Nucleus accumbens (tissue), 56 donors: ENCODE measurements at places on chromosomes 5 and 9.
A peak's percentile ranks its signal among the peaks of the same experiment; 100 is the strongest.

DNA sequence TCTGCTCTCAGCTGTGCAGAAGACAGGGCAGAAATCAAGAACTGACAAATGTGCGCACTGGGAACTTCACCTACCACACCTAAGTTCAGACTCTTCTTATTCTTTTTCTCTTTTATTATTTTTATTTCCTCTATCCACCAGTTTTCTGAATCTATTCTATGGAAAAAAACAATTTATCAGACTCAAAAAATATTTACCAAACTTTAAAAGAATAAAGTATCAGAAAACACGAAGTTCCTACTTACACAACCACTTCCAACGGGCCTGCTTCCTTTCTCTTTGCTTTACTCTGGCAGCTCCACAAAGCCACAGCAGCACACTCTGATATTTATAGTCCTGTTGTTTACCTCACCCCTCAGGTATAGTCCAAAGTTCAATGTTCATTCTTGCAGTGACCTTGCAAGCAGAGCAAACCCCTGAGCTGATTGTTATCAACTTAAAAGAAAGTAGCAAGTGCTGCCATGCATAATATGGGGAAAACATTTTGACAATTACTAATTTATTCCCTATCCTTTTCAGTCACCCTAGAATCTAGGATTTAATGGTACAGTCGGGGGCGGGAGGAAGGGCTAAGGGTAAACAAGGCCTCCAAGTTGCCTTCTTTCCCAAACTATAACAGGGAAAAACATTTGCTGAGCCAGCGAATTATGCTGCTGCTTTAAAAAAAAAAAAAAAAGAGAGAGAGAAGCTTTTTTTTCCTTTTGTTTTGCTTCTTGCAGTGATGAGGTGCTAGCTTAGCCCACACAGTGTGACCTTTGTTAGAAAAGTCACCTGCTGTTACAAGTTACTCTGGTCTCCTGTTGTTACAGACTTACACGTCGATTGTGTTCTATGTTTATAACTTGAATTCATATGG lies at the start of gene SELENOP:
SELENOP (minus strand) TSS at position 302 of the 856 bp plus-strand sequence. CDS start 3,539 bp downstream, outside the sequence.
- DNase-seq, result peak; percentile 48

GRCh38 chr5:14568333-14568732 lies 13.3 kb upstream of the OTULINL start:
- DNase-seq, result no peak

- DNase-seq, result no peak
Measured at GRCh38 chr5:14960120-14960462, 88.5 kb upstream of the ANKH start.

GRCh38 chr5:77741608-77742007 lies 34.5 kb downstream of the TBCA start:
- DNase-seq, result no peak

DNA sequence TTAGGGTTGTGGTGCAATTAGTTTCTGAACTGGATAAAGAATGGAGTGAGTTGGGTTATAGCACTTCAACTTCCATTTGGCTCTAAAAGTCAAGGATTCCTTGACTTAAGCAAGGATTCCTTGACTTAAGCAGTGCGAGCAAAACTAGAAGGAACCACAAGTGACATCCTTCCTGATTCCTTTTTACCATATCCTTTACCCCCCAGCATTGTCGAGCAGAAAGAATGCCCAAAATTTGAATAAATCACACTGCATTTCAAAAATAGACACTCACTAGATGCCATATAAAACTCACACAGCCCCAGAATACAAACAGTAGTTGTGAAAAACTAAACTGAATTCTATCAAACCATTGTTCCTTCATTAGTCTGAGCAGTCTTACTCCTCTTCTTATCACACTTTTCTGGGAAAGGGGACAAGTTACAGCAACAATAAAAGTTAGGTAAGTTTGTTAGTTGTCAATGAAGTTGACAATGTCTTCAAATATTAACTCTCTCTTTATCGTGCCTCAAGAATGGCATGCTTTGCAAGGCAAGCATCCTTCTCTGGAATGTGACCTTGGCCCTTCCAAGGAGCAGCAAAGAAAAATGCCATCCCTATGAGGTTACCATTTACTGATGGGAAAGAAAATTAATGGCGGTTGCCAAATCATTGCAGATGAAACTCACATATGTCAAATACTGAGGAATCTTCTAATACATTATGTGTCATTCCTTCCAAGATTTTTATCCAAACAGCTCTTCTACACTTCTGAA lies 273.3 kb upstream of the ANKRD55 start:
- no peak for DNase-seq

DNA sequence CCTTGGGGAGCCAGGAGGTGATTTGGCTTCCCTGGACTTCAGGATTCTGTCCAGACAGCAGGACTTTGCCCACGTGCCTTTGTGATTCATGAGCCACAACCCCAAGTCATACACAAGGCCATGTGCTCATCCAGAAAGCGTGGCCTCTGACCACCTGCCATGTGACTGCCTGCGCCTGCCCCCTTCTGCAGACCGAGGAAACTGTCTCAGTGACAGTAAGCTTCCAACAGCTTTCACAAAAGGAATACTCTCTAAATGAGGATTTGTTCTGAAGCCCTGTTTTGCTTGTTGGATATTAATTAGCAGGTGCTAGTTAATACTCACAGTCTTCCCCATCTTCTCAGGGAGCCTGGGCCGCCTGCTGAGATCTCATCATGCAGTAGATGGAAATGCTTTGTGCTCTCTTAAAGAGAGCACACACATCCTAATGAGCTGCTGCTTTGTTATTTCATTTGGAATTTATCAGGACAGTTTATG lies 36.9 kb upstream of the ANGPTL2 start:
- peak; percentile 50 for DNase-seq

GRCh38 chr9:35708146-35708545 lies 18.4 kb upstream of the TPM2 start:
- no peak for DNase-seq

GRCh38 chr9:96495341-96495740 lies 45.4 kb downstream of the HABP4 start:
- DNase-seq, result no peak

GRCh38 chr5:88877826-88878225 lies 5.2 kb downstream of the MEF2C start:
- DNase-seq, result no peak

DNA sequence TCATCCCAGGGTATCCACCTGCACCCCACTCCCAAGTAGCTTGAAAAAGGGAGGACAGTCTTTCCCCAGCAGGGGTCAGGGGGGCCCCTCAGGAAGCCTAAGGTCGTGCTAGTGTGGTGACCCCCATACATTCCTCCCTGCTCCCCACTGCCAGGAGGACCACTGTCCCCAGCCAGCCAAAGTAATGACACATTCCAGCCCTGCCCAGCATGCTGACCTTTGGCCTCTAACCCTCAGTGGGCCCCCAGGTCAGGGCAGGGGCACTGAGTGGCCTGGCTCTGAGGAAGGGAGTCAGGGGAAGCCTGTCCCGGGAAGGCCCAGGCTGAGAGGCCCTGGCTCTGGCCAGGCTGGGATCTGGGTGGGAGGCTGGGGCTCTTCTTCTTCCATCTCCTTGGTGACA lies 8.8 kb downstream of the CPLX2 start:
- DNase-seq, result no peak

- DNase-seq, result no peak
Measured at GRCh38 chr9:133942206-133942975, 49.7 kb downstream of the VAV2 start.

GRCh38 chr5:53616939-53617549 lies 56.6 kb downstream of the NDUFS4 start:
- DNase-seq, result no peak

GRCh38 chr5:26872337-26872736 lies 166.0 kb downstream of the CDH9 start:
- no peak for DNase-seq

GRCh38 chr5:74763504-74763903 lies 3.4 kb downstream of the GFM2 start:
- no peak for DNase-seq

DNA sequence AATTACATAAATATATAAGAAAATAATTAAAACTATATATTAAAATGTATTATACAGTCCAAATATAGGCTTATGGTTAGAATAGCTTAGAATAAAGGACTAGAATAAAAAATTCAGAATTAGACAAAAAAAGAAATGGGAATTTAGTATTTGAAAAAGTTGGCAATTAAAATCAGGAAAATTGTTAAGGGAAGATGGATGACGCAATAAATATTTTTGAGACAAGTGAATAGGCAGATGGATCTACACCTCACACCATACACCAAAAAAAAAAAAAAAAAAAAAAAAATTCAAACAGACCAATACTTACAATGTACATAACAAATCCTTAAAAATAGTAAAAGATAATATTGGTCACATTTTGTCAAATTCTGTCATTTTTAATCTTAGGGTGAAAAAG lies 200.7 kb downstream of the TMEM232 start:
- no peak for DNase-seq

DNA sequence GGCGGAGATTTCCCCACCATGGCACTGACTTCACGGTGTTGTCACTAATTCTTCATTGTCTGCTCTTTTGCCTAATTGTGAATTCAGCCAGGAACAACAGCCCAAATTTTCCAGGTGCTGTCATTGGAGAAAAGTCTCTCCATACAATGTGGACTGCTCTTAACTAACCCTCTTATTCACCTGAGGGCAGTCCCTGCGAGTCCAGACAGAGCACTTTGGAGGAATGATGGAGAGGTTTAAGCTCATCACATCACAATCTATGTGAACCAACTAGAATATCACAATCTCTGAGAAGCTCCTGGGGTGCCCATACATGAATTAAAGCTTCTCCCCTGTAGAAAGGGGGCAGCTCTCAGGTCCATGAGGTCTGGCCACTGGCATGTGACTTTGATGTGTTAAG lies 56.4 kb downstream of the MTX3 start:
- no peak for DNase-seq

GRCh38 chr9:36217256-36217968 lies 26.7 kb downstream of the CLTA start:
- no peak for DNase-seq

- no peak for DNase-seq
Measured at GRCh38 chr9:78582821-78583220, 285.9 kb downstream of the PSAT1 start.

GRCh38 chr5:14168144-14168792 lies 25.1 kb downstream of the TRIO start:
- no peak for DNase-seq

GRCh38 chr9:87109231-87109631 lies 161.9 kb upstream of the GAS1 start:
- no peak for DNase-seq

- no peak for DNase-seq
Measured at GRCh38 chr5:97363577-97363976, 180.5 kb upstream of the RIOK2 start.

- DNase-seq, result no peak
Measured at GRCh38 chr5:109619606-109620005, 70.1 kb upstream of the MAN2A1 start.

DNA sequence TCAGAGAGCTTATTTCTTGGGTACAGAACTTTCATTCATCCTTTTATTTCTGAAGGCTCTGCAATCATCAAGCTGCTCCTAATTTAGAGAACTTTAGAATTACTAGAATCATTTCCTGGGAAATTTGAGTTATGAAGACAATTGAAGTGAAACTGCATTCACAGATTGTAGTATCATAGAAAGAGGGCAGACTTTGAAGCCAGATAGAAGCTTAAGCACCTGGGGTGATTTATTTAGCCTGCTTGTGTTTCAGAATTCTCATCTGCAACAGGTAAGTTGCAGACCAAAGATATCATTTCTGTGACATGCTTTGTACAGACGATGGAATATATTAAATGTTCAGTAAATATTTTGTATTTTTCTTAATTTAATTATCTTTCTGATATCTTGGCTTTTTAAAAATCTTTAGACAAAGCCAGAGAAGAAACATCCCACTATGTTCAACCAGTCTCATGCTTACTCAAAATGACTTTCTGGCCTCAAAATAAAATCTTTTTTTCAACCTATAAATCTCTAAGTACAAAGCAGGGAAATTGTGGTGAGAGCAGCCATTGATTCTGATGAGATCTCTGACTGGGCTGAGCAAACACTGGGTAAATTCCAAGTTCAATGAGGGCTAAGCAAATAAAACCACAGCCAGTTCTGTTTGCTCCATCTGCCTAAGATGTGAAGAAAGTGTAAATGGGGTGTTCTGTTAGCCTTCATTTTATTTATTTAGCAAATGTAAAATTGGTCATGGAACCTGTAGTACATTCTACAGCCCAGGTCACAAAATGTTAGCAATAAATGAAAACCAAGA lies 264.7 kb upstream of the CCNG1 start:
- DNase-seq, result no peak

DNA sequence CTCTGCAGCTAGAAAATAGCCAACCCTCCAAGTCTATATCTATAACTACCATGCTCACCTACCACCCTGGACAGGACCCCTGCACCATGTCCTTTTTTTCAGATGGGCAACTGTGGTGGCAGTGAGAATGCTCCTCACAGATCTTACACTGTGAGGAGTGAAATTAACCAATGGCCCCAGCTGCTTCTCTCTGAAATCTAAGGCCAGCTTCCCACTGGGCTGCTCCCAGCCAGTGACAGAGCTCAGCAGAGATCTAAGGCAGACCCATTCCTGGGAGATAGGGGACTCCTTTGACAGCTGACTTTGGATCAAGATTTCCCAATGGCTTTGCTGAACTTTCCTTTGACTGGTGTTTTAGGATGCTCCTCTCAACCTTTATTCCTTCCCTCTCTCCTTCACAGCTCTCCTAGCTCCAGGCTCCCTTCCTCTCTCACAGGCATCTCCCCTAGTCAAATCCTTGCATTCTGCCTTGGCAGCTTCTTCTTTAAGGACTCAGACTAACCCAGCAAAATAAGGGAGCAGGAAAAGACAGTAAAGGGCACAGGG lies 1.6 kb upstream of the ARAP3 start:
- no peak for DNase-seq

DNA sequence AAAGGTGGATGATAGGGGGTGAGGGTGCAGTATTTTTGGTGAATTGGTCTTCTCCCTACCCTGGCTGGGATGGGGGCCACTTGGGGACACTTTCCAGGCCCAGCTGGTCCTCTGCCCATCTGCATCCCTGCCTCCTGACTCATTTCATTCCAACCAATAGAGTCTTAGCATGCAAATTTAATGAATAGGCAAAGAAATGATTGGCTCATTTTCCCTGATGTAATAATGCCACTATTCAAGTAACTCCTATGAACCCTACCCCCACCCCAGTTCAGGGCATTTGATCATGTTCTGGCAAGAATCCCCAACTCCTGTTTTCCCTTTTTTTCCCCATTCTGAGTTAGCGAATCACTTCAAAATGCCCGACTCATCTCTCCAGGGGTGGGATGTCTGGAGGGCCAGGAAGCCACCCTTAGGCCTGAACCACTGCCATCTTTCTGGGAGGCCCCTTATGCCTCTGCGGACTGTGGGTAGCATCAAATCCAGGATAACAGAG lies 56.7 kb downstream of the PCDH1 start:
- DNase-seq, result no peak

- DNase-seq, result no peak
Measured at GRCh38 chr9:127970401-127971313, 10.1 kb downstream of the EEIG1 start.
